Naive thymus-derived CD4-positive, alpha-beta T cell (primary cell): ENCODE measurements at places on chromosomes 5 and 9. TPM values are rescaled to one million over a fixed set of nuclear protein-coding genes. Genes with fewer than 3 reads are reported as not detected.

Gene LECT2
- total RNA-seq: not detected

GRCh38 chr5:31807789-31808540 lies 169.0 kb downstream of the PDZD2 start:
- DNase-seq: no peak

Gene PKD2L2
- 0.28 and 0.46 TPM in 2 replicates for total RNA-seq

GRCh38 chr9:7075154-7075553 lies 317.4 kb downstream of the KDM4C start:
- no peak for DNase-seq

Gene PFN3
- total RNA-seq: not detected

Gene TAF11L10
- not detected for total RNA-seq

GRCh38 chr5:57299986-57300385 lies 126.1 kb downstream of the GPBP1 start:
- DNase-seq: no peak

Gene LCN2
- not detected for total RNA-seq

- DNase-seq: no peak
Measured at GRCh38 chr9:75169623-75170022, 81.3 kb downstream of the OSTF1 start.

Gene AQP7
- total RNA-seq: 1.1 TPM in 2 replicates

GRCh38 chr5:98627121-98627520 lies 146.3 kb upstream of the RGMB start:
- DNase-seq: no peak

GRCh38 chr9:14292181-14292739 lies 21.7 kb downstream of the NFIB start:
- no peak for DNase-seq

GRCh38 chr5:1386274-1386717 lies 41.4 kb upstream of the CLPTM1L start:
- DNase-seq: peak; percentile 85

GRCh38 chr9:135379540-135380267 lies 99.9 kb upstream of the PPP1R26 start:
- no peak for DNase-seq

- no peak for DNase-seq
Measured at GRCh38 chr5:175246889-175247520, 197.0 kb downstream of the DRD1 start.

DNA sequence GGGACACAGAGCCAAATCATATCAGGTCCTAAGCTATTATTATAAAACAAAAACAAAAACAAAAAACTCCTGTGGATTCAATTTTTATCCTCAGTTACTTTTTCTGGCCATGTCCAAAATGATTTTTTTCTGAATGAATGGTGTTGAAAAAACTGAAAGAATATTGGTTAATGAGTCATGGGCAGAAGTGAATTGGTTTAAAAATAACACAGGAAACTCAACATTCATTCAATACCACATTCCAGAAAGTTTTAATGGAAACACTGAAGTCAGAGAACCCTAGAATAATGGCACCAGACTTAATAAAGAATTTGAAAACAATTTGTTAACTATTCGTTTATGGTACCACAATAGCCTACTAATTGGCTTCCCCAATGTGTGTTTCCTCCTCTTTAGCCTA lies 102.4 kb upstream of the CDH9 start:
- DNase-seq: no peak

GRCh38 chr5:17147170-17147569 lies 70.3 kb upstream of the BASP1 start:
- no peak for DNase-seq

Gene SELENOP
- total RNA-seq: not detected in 2 replicates

- no peak for DNase-seq
Measured at GRCh38 chr5:133247881-133248624, 196.2 kb downstream of the HSPA4 start.

DNA sequence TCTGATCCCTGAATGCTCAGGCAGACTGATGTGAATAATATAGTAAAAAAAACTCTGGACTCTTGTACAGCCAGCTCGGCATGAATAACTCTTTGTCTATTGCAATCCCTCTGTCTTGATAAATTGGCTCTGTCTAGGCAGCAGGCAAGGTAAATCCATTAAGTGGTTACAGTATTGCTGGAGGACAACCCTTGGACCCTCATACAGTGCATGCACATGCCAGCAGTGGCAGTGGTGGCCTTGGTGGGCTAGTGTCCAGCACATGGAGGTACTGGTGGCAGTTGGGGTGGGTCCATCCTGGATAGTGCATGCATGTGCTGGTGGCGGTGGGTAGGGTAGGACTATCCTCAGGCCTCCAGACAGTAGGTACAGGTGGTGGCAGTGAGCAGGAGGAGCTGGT lies 38.9 kb downstream of the DNAJC21 start:
- no peak for DNase-seq

- no peak for DNase-seq
Measured at GRCh38 chr9:108142504-108143201, 653.1 kb upstream of the KLF4 start.
